ENCODE measurements at places on chromosomes 2 and 18.

DNA sequence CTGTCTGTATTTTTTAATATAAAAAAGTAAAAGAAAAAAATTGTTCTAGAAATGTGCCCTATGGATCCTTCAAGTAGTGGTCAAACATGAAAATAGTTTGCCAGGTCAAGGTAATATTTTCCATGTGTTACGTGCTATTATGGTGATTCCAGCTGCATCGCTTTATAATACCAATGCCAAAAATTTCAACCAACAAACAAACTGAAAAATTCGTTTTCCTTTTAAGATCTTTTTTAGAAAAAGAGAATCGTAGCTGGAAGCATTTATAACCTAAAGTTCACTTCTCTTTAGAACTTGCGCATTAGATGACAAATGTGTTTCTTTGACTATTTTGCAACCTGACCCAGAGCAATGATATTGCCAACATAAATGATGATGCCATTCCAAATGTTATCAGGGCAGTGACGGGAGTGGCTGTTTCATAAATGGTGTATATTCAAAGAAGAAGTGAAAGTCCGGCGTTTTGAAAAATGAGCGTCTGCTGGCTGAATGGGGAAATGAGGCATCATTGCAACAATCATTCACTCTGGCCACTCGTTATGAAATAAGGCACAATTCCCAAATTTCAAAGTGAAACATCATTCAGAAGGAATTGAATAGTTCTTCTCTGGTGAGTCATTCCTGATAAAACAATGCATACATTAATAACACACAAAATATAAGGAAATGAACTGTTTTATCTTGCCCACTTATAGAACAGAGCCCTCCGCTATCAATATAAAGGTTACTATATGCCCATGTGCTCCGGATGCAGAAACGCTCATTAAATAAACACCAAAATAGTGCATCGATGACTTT is 297.4 kb downstream of the TGIF1 start:
- no peak for DNase-seq

- no peak for DNase-seq
Measured at GRCh38 chr18:1907470-1908206, 663.7 kb downstream of the METTL4 start.

GRCh38 chr2:64696636-64697035 is 42.9 kb upstream of the SERTAD2 start:
- no peak for DNase-seq

- DNase-seq, result no peak
Measured at GRCh38 chr18:24027156-24027827, 12.7 kb downstream of the TTC39C start.

GRCh38 chr2:205270689-205271088 is 411.6 kb upstream of the NRP2 start:
- no peak for DNase-seq

All from NCI-H510A (cell line).